ENCODE measurements at places on chromosomes 1 and 21.
A peak's percentile ranks its signal among the peaks of the same experiment; 100 is the strongest.

DNA sequence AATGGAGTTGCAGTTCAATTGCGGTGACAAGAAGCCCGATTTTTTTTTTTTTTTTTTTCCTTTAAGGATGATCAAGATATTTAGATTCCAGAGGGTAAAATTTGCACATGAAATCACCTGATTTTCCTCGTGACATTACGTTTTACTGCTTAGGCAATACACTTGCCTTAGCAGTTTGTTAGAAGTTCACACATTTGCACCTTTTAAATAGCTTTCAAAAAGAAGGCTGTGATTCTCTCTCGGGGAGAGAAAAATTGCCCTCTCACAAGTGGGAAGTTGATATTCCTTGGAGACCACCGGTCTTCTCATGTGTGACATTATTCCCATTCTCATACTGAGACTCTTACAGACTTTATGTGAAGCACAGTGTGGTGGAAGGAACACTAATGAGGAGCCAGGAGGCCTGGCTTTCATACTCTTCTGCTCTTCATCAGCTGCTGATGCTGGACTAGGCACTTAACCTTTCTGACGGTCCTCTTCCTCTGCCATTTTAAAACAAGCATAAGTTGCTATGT is 69.8 kb upstream of the HSPA13 start:
- peak; percentile 40 for DNase-seq

DNA sequence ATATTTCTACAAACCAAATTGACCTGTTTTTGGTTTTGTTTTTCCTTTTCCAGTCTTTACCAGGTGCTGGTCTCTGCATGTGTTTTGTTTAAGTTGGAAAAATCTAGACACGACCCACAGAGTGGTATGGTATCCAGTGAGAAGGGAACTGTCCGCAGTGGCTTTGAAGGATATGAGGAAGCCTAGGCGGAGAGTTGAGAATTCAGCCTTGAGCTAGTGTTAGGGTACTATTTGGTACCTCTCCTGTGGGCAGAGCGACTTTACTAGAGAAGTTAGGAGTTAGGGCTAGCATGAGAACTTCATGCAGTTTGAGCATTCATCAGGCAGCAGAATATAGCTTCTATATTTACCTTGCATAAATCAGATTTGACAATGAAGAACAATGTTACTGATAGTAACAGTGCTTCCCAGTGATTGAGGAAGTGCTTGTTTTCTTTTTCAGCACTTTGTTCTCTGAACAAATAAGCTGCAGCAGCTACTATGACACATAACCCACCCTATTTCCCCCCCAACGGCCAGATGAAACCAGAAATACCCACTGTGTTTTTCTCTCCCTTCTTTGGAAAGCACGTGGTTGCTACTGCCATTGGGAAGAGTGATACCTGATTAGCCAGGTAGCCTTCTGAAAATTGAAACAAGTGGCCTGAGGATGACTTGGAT is 19.0 kb downstream of the MRPS6 start:
- peak; percentile 28 for DNase-seq

GRCh38 chr1:211543025-211543424 is 35.9 kb downstream of the SLC30A1 start:
- no peak for DNase-seq

- no peak for DNase-seq
Observed at GRCh38 chr1:156828400-156829124, 11.9 kb upstream of the SH2D2A start.

- no peak for DNase-seq
Observed at GRCh38 chr1:8015809-8016165, 10.3 kb downstream of the ERRFI1 start.

DNA sequence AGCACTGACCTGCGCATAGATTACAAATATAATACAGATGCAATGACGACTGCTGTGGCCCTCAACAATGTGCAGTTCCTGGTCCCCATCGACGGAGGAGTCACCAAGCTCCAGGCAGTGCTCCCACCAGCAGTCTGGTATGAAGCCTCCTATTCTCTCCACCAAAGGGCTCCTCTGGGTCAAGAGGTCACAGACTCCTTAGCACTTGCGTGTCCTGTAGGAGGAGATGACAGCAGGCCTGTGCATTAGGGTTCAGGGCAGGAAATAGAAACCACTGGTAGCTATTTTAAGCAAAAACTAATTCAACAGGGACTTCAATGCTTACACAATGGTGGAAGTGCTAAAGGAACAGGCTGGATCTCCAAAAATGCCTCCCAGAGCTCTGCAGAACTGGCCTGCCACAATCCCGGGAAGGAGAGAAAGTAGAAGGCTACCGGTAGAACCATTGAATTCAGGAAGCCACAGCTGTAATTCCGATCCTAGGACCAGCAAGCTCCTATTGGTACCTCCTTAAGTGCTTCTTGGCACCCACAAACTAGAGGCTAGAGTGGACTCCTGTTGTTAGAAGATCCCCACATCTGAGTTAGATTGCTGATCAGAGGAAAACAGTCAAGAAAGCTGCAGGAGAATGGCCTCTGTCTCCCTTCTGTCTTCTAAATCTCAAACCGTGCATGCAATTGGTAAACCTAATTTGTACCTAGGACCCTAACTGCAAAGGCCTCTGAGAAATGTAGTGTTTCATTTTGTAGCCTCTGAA is 12.7 kb upstream of the DYNLT5 start:
- peak; percentile 75 for DNase-seq
